ENCODE measurements at places on chromosomes 4 and X.

DNA sequence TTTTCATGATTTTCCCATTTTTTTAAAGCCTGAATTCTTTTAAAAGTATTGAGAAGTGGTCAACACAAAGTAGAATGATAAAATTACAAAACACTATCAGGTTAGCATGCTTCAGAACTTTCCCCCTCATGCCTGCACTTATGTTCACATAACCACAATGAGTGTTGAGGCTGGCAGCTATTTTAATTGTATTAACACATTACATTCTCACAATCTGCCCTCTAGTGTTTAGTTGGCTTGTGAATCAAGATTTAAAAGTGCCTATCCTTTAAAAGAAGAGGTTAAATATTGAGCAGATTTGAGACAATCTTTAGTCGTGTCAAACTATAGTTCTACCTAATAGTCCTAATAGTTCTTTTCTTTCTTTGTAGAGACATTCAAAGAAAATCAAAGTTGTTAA lies 93.6 kb upstream of the NAP1L5 start:
- no peak for DNase-seq

DNA sequence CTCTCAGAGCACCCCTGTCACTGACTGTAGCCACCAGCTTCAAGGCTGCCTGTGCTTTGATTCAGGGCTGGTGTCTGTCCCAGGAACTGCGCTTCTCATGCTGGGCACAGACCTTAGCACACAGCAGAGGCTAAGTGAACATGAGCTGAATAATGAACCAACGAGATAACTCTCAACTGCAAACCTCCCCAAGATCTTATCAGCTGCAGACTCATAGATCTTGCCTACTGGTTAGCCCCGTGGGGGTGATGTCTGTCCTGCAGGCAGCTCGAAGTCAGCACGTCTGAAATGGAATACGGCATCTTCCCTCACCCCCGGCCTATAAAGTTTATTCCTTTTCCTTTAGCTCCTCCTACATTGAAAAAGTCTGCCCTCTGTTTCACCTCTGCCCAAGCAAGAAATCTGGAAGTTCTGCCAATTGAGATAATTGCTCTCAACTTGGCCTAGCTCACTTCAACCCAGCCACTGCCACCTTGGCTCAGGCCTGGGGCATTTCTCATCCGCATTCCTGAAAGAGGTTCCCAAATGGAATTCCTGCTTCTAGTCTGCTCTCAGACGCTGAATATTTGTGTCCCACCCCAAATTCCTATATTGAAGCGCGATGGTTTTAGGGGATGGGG lies 73.7 kb downstream of the GATB start:
- no peak for DNase-seq

DNA sequence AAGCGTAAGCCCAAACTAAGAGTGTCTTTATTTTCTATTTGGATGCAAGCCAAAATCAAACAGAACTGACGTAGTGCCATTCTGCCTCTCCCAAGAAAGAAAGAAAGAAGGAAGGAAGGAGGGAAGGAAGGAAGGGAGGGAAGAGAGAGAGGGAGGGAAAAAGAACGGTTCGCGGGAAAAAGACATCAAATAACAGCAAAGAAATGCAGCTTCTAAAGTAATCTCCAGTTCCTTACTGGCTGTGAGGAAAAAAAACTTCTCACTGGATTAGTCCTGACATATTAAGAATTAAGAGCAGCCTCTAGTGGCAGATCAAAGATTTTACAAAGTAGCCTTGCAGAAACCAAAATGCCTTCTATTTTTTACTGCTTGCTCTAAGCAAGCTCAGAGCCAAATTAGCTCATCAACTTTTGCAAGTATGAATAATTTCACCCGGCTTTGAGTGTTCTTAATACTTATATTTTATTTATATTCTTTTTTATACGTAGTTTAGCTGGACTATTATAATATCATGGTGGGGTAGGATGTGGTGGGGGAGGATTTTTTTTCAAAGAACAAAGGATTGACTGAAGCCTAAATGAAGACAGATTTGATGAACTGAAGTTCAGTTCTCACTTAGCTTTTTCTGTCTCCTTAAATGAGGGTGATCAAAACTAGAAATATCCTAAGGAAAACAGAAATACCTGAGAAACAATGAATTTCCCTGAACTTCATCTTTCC lies 36.6 kb downstream of the PITX2 start:
- DNase-seq, result no peak

DNA sequence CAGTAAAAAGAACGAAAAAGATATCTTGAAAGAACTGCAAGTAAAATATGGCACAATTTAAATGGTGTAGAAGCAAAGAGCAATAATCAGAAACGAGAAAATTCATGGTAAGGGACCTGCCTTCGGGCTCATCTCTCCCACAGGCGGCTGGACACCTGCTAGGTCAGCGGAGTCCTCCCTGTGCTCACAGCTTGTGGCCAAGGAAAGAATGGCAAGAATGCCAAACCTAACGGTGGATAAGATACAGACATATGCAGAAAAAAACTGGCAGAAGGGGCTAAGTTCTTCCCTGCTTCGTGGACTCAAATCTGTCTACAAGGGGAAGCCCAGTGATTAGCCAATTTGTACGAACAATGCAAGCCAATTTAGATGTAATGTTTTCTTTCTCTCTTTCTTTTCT lies 152.1 kb upstream of the VCX start:
- DNase-seq, result no peak

GRCh38 chr4:84814094-84814750 lies 152.3 kb downstream of the WDFY3 start:
- DNase-seq, result no peak

GRCh38 chr4:103100691-103101090 lies 1.1 kb upstream of the BDH2 start:
- DNase-seq, result no peak

DNA sequence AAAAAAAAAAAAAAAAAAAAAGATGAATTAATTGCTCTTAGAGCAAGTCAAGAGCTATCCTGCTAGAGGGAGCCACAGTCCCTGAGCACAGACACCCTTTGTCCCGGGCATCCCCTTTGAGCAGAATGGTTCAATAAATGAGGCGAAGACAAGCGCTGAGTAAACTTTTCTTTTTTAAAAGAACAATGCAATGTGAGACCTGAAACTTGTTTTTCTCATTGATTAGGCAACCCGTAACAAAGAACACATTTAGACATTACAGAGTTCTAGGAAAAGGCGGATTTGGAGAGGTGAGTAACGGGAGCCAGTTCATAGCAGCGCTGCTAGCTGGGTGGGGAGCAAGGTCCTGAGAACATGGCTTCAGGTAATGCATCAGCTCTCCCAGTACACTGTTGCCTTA lies 46.1 kb downstream of the GRK4 start:
- no peak for DNase-seq

DNA sequence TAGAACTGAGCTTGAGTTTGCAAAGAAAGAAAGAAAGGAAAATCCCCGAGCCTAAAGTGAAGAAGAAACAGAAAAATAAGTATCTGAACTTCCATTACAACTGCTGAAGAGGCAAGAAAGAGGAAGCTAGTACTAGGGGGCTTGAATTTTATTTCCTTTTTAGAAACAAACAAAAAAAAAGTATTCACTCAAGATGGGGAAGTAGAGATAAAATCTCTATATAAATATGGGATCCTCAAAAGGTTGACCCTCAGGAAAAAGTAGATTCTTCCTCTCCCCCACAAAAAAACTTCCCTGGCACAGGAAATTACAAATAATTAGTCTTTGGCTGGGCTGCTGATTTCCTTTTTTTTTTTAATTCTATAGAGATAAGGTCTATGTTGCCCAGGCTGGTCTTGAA lies 16.0 kb downstream of the LRBA start:
- no peak for DNase-seq

- DNase-seq, result no peak
Observed at GRCh38 chr4:109025471-109026076, 262.7 kb upstream of the ETNPPL start.

GRCh38 chr4:26861434-26862186 lies 969 bp downstream of the STIM2 start:
- DNase-seq, result peak; percentile 51

Data from activated CD4-positive, CD25-positive, alpha-beta regulatory T cell treated with anti-CD3 and anti-CD28 coated beads, Interleukin-2, amount 50 U/mL, for 16 hours (primary cell).